Osteocyte (in vitro differentiated cells): ENCODE measurements at places on chromosomes 1 and 21.

- no peak for DNase-seq
Measured at GRCh38 chr21:41683815-41684214, 83.0 kb downstream of the RIPK4 start.

- DNase-seq: no peak
Measured at GRCh38 chr21:34802180-34802899, 133.5 kb downstream of the CLIC6 start.

DNA sequence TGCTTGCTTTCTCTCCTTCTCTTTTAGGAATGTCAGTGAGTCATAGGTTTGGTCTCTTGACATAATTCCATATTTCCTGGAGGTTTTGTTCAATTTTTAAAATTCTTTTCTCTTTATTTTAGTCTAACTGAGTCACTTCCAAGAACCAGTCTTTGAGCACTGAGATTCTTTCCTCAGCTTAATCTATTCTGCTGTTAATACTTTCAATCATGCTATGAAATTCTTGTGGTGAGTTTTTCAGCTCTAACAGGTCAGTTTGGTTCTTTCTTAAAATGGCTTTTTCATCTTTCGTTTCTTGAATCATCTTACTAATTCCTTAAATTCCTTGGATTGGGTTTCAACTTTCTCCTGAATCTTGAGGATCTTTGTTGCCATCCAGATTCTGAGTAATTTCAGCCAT is 321.0 kb downstream of the PTBP2 start:
- DNase-seq: no peak

GRCh38 chr21:15795533-15795932 is 65.8 kb downstream of the USP25 start:
- DNase-seq: no peak

DNA sequence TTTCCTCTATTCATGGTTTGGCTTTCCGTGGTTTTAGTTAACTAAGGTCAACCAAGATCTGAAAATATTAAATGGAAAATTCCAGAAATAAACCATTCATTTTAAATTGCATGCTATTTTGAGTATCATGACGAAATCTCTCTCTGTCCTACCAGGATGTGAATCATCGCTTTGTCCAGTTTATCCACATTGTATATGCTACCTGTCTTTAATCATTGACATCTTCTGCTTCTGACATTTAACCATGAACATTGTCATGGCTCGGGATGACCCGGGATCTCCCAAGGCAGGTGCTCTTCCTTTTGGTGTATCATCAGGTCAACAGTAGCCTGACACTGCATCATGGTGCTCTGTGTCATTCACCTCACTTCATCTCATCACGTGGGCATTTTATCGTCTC is 125.5 kb upstream of the HNRNPU start:
- DNase-seq: no peak

- DNase-seq: no peak
Measured at GRCh38 chr1:201017828-201018163, 5.7 kb downstream of the KIF21B start.

DNA sequence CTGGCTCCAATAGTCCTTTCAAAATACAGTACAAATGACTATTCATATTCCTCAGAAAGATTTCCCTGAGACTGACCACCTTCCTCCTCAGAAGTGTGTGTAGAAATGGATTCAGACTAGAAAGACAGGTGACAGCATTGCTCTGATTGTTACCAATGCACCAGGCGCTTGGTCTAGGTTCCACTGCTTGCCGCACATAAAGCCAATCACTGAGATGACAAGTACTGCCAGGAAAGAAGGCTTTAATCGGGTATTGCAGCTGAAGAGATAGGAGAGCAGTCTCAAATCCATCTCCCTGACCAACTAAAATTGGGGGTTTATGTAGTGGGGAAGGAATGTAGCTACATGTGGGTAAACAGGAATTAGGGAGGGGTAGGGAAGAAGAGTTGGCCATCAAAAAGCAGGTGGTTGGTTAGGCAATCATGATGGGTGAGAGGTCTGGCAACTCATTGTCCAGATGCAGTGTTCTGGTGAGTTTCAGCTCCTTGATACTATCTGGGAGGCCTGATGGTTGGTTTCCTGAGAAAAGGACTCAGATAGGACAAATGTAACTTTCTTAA is 98.0 kb downstream of the KCNH1 start:
- no peak for DNase-seq

GRCh38 chr1:37274938-37275631 is 199.3 kb upstream of the ZC3H12A start:
- no peak for DNase-seq

DNA sequence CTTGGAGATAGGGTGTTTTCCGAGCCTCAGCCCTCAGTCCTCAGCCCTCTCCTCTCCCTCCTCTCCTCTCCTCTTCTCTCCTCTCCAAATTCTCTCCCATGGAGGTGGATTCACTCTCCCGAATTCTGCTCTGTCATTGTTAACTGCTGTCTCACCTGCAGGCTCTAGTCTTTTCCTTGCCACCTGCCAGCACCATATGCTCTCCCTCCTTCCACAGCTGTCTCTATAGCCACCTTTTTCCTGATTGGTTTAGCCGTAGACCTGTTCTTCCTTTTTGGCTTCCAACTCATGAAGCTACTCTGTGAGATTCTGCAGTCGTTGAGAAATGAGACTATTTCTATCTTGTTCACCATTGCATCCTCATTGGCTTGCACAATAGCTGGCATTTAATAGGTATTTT is 19.7 kb downstream of the COG2 start:
- DNase-seq: no peak

- peak; percentile 93 for DNase-seq
Measured at GRCh38 chr1:43529206-43529731, 1.4 kb upstream of the PTPRF start.

GRCh38 chr1:201023517-201023902 is at the start of gene KIF21B:
TSS of gene KIF21B (minus strand) at chr1:201023714. CDS start at chr1:201023383, 331 bp downstream.
- DNase-seq: peak; percentile 89

GRCh38 chr1:57091642-57092041 is 125.8 kb upstream of the C8B start:
- DNase-seq: no peak

DNA sequence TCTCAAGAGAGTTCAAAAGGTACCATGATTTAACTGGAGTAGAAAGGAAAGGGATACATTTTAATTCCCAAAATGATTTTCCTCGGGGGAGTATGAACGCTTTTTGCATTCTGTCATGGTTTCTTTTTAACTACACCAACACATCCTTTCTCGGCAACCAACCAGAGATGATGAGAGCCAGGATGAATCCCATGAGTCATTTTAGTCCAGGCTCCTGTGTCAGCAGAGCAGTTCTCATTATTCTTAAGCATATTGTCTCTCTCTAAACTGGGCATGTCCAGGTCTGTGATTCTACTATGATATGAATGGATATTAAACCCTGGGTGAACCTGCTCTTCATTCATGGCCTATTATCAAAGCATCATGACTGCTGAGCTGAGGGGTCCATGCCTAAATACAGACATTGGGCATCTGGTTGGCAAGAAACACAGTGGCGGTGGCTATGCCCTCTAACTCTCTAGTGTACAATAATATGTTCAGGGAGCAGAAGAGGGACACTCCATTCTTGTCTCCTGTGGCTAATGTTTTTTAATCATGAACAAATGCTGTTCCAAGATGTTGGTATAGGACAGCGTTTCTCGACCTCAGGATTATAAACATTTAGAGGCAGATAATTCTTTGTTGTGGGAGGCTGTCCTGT is 124.3 kb upstream of the ESRRG start:
- no peak for DNase-seq

DNA sequence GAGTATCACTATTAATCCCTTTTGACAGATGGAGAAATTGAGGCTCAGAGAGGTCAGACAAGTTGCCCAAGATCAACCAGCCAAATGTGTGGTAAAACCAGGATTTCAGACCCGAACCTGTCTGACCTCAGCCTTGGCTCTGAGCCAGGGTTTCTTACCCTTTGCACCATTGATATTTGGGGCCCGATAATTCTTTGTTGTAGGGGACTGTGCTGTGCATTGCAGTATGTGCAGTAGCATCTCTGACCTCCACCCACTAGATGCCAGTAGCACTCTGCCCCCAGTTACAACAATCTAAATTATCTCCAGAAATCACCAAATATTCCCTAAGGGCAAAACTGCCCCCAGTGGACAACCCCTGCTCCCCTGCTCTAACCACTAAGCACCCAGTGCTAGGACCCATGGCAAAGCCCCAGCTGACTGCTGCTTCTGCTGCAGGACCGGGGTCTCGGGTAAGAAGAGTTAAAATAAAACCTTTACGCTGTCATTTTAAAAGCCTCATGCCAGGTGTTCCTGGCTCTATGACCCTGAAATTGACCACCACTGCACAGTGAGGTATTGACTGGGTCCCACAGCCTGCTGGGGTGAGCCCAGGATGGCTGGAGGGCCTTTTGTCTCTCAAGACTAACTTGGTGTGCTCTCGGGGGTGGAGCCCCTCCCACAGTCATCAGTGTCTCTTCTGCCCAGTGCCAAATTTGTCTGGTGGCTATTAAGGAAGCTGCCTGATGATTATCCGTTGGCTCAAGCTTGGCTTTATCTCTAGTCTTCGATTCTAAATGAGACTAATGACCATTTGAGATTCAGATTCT is 5.6 kb upstream of the MAN1C1 start:
- no peak for DNase-seq

DNA sequence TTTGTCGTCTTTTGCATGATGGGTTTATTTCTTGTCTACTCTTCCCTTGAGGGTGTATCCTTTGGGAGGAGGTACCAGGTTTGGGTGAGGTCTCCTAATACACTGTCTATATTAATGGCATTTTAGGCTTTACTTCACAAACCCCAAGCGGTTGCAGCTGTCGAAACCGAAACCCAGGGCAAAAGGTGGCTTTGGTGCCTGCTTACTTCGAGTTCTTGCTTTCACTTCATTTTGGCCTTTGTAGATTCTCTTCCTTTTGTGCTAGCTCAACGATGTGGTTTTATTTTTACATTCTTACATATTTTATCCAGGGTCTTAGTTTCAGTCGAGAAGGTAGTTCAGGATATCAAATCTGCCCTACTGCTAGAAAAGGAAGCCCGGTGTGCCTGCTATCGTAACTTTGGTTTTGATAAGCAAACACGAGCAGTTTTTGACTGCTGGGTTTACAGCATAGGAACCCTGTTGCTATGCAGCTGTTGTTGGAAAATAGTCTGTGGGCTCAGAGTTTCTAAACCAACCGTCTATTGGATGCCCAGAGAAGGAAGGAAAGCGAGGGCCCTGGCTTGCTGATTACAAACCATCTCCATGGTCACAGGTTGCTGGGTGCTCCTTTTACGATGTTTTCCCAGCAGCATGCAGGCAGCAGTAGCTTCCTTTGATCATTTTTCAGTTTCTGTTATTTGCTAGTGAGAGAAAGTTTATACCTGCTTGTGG is 9.8 kb upstream of the TSPAN2 start:
- no peak for DNase-seq

GRCh38 chr1:11799099-11799498 is 6.7 kb downstream of the MTHFR start:
- DNase-seq: no peak

- no peak for DNase-seq
Measured at GRCh38 chr1:112114540-112114939, 125.1 kb upstream of the KCND3 start.

DNA sequence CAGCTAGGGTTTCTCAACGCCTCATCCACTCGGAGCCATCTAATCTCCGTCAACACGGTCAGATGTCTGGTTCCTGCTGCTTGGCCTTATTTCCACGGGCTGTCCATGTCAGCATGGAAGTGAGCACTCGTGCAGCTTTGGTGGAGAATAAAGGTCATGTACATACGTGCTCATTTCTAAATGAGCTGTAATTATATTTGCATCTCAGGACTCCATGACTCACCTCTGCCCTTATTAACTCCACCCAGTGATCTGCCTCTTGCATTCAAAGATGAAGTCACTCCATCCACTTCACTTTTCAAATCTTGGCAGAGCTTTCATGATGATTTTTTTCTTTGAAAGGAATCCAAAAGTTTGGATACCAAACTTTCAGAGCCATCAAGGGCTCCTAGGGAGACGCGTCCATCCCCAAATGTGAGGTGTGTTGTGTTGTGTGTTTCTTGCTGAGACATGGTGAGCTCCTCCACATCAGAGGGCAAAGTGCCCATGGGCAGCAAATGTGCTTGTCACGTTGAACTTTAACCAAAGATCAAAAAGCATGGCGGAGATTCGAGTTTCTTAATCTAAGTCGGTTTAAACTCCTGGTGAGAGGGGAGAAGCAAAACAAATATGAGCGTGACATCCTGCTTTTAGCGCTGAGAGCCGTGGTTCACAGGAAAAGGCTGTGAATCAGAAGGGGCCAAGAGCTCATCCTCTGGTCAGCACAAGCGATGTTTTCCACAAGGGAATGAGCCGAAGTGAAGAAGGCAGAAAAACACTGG is 68.6 kb upstream of the ERRFI1 start:
- no peak for DNase-seq

GRCh38 chr1:2582391-2582790 is 4.2 kb upstream of the PRXL2B start:
- no peak for DNase-seq

- DNase-seq: no peak
Measured at GRCh38 chr1:99455760-99456159, 190.2 kb upstream of the PALMD start.

DNA sequence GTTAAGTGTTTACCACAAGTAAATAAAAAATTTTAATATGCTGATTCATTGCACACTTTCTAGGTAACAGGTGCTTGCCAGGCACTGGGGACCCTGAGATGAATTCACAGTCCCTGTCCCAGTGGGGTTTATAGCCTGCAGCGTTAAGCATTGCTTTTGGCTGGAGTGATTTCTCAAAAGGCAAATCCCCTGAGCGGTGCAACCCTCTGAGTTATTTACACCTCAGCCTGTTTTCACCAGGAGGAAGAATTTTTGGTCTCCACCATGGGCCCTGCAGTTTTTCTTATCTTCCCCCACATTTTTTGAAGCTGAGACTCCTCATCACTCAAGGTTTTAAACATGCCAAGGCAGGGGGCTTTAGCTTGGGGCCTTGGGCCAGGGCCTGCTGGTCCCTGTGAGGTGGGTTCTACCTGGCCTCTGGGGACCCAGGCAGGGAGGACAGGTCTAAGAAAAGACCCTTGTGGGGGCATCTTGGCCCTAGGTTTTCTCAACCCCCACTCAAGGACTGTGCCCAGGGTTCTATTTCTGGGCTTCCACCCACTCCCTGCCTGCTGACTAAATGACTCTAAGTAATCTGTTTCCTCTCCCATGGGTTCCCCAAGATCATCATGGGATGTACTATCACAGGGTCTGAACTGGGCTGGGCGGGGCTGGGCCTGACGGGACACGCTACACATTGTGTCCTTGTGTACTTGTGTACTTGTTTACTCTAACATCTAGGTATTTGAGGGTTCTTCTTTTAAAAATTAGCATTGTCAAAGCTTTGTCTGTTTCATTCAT is 10.2 kb upstream of the CHIT1 start:
- DNase-seq: peak; percentile 54

DNA sequence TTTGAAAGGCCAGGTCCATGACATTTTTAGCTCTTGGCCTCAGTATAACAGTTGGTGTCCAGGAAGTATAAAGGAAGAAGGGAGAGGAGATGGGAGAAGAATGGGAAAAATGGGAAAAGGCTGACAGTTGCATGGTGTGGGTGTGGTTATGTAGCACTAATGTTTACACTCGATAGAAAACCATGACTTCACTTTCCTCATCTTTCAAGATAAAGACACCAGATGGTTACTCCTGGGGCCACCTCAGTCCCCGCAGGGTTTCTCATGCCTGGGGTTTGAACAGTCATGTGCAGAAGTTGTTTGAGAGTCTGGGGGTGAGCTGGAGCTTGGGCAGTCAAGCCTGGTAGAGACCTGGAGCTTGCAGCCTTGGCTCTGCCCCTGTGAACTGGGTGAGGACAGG is 7.9 kb downstream of the PGBD2 start:
- no peak for DNase-seq
